ENCODE measurements at places on chromosomes 7 and 10.

GRCh38 chr10:7260412-7260900 is 150.4 kb downstream of the SFMBT2 start:
- peak; percentile 20 for DNase-seq

- no peak for DNase-seq
Observed at GRCh38 chr7:2893411-2893861, 49.3 kb upstream of the GNA12 start.

GRCh38 chr10:44519361-44519760 is 134.5 kb upstream of the CXCL12 start:
- DNase-seq = no peak

GRCh38 chr10:12474727-12475412 is 125.5 kb downstream of the CAMK1D start:
- no peak for DNase-seq

DNA sequence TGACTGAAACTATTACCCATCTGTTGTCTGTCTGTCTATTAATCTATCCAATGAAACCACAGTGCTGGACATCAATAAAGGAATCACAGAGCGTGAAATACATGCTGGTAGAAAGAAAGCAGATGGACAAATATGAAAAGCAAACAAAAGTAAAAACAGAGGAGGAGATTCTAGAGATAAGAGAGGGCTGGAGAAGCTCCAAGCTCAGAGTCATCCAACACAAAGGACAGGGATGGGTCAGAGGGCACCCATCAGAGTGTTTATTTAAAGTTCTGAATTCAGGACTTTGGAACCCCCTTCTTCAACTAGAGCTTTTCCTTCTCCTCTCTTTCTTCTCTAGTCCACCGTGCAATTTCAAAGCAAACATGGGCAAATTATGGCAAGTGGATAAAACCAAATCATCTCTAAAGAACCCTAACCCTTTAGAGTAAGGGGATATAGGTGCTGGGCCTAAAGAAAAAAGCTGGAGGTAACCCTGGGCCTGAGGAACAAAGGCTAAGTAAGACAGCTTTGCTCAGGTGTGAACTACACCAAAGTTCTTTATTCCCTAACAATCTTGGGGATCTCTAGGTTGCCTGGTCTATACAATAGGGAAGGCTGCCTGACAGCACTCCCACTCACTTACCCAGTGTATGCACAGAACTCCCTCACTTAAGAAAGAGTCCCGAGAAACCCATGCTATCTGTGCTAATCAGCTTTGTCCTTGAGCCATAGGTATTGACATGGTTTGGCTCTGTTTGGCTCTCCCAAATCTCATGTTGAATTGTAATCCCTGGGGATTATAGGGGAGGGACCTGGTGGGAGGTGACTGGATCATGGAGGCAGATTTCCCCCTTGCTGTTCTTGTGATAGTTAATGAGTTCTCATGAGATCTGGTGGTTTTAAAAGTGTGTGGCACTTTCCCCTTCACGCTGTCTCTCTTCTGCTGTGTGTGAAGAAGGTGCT is 97.0 kb downstream of the BAMBI start:
- DNase-seq = no peak

DNA sequence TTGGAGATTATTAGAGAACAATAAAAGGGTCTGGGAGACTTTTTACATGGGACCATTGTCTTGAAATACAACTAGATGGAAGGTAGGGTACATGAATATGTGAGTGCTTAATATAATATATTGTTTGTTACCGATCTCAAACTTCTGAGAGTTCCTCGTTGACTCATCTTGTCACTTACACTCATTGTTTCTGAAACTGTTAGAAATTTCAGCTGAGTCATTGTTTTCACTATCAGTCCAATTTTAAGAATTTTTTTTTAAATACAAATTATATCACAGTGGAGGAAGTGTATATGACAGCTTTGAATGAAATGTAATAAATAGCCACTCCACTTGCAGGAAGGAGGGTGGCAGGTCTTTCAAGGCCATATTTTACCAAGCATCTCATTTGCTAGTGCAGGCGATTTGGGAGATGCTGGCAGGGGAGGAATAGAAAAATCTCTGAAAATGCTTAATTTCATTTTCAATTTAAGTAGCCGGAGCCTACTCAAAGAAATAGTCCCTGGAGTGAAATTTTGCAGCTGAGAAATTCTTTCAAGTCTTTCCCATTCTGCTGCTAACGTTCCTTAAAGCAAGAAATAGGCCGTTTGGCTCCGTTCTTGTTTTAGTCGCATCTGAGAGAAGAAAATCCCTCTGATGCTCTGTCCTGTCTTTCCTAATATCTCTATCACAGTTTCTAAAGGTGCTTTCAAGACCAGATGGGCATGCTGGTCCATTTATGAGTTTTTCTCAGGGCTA is 1404.2 kb upstream of the CELF2 start:
- DNase-seq = no peak

GRCh38 chr7:31744294-31744874 is 57.4 kb downstream of the PPP1R17 start:
- DNase-seq = peak; percentile 4

- no peak for DNase-seq
Observed at GRCh38 chr10:71090801-71091200, 121.6 kb upstream of the UNC5B start.

- DNase-seq = no peak
Observed at GRCh38 chr10:16049050-16049449, 188.7 kb upstream of the MINDY3 start.

- no peak for DNase-seq
Observed at GRCh38 chr10:42801135-42801534, 18.5 kb downstream of the BMS1 start.

DNA sequence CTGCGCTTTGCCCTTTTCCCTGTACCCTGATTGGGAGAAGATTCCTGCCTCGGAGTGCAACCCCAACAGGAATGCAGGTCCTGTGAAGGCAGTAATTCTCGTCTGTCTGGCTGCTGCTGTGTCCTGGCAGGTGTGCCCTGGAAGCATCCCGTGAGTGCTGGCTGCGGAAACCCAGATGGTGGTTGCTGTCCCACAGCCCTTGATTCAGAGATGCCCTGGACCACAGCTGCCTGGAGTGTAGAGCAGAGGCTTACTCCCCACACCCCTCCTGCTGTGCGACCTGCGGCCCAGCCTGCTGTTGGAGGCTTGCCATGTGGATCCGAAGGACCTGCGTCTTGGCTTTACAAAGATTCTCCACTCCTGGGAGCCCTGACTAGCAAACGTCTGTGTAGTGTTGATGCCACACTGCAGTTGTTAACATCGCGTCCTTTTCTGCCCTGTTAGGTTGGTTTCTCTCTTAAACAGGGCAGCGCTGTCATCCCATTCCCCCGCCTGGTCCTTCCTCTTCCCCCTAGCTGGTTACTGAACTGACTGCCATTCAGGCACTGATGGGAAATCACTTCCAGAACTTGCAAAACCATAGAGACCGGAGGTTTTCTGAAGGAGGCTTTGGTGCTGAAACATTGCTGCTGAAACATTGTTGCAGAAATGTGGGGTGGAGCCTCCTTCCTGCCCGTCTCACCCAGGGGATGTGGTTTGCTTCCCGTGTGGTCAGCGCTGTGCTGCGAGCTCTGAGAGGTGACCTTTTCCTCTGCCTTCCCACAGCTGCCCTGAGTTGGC is 53.3 kb downstream of the DNAJB6 start:
- peak; percentile 52 for DNase-seq

DNA sequence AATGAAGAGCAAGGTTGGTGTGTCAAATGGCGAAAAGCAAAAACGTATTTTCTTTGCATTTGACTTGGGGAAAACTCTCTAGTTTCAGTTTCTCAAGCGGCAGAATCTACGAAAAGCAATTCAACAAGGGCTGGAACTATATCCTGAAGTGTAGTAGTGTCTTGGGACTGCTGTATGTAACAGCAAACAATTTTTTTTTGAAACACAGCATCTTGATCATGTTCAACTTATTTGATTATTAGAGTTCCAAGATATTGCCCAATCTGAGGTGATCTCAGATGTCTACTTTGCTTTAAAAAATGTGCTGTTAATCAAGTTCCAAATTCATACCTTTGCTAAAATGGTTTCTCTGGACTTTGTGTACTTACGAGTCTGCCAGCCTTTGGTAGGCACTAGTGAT is 120.6 kb downstream of the ZWINT start:
- no peak for DNase-seq

GRCh38 chr10:24331457-24331856 is 122.5 kb downstream of the KIAA1217 start:
- no peak for DNase-seq

DNA sequence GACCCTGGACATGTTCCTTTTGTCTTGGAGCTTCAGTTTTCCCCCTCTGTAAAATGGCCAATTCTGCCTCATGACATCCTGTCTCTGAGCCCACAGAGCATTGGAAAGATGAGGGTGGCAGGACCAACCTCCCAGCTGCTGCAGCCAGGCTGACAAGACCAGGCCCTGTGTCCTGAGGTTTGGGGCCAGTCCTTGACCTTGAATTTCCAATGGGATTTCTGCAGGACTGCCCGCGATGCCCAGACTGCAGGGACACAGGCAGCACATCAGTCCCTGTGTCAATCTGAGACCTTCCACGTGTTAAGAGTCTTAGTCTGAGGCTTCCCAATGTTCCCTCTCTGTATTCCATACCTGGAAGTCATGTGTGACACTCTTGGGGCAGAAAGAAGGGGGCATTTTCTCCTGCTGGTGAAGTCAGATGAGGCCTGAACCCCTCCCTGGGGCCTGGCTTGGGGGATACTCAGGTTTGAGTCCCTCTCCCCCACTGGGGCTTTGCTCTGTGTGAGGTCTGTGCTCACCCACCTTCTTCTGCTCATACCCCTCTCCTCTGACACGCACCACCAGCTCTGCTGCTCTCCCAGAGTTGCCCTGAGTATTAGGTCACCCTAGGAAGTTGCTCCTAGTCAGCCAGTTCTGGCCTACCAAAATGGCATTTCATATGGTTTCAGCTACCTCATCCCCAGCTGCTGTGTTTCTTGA is 79.2 kb downstream of the ADCY1 start:
- DNase-seq = no peak

GRCh38 chr10:131825150-131825848 is 75.5 kb upstream of the PPP2R2D start:
- DNase-seq = no peak

DNA sequence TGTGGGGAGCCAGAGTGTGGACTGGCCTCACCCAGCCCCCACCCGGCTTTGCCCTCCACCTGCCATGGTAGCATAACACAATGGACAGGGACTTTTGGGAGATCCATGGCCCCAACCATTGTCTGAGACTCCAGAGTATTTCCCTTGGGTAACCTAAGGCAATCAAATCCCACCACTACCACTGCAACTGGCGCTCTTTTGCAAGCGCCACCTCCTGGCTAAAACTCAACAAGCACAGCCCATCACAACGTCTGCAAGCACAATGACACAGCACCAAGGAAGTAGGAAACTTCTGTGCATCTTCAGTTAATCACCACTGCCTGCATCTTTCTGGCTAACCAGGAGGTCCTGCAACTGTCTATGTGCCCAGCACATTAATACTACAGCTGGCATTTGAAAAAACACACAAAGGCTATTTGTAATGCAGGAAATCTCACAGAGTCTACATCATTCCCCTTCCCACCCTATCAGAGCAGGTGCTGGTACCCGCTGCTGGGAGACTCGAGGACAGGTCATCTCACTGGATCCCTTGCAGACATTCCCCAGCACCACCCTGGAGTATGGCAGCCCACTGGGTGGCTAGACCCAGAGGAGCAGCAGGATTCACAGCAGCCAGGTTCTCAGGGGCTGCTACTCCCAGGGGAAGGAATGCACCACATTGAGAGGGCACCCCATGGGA is 27.7 kb downstream of the ANKRD26 start:
- DNase-seq = no peak

DNA sequence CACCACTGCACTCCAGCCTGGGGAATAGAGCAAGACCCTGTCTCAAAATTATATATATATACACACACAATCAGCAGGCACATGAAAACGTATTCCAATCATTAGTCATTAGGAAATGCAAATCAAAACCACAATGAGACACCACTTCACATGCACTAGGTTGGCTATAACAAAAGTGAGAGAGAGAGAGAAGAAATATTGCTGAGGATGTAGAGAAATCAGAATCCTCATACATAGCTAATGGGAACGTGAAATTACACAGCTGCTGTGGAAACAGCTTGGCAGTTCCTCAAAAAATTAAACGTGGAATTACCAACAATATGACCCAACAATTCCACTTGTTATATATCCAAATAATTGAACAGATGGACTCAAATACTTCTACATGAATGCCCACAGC is 43.3 kb upstream of the CNNM1 start:
- no peak for DNase-seq

DNA sequence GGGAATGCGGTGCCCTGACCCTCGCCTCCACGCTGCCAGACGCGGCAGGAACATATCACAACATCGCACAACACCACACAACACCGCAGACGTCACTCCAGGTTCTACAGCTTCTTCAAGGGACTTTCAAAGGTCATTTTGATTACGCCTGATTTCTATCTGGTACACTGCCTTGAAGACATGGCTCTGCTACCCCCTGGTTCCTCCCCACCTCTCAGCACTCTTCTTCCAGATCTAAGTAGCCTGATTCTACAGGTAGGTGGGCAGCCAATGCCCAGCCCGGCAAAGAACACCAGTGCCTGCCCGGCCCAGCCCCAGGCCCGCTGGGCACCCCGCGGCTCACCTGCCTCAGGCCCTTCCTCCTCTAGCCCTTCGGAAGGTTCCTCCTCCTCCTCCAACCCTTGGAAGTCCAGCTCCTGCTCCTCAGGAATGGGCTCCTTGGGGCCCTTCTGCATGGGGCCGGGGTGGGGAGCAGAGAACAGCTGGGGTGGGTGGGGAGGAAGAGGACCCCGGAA is 8.4 kb downstream of the GIGYF1 start:
- DNase-seq = no peak

DNA sequence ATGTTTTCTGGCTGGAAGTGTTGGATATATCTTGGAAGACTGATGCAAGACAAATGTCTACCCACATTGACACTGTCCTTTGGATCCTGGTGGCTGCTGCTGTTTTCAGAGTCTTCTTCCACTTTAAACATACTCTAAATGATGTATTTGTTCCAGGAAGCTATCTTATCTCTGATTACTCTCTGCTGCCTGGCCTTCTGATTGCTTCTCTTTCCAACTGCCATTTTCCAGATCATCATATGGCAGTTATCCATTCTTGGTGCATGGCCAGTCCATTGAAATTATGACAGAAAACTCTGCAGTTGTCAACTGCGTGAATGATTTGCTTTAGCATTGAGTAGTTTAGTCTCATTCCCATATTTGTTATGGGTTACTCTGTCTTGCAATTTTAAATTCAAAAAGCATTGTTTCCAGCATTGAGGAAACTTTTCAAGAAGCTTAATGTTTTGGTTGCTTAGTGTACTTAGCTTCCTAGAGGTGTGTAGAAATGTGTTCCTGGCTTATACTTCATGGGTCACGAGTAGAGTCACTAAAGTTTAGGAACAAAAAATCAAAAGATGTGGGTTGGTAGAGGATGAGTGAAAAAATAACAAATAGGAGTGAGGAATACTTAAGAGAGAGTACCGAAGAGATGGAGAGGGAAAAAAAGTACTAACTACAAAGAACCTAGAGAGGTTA is 268.3 kb upstream of the MTPN start:
- DNase-seq = no peak

All from brain pericyte (primary cell).